H1 (cell line): ENCODE measurements at places on chromosomes 2 and 18.

- no peak for DNase-seq
These were observed 86.3 kb upstream of the LGALSL start for GRCh38 chr2:64367444-64368232.

DNA sequence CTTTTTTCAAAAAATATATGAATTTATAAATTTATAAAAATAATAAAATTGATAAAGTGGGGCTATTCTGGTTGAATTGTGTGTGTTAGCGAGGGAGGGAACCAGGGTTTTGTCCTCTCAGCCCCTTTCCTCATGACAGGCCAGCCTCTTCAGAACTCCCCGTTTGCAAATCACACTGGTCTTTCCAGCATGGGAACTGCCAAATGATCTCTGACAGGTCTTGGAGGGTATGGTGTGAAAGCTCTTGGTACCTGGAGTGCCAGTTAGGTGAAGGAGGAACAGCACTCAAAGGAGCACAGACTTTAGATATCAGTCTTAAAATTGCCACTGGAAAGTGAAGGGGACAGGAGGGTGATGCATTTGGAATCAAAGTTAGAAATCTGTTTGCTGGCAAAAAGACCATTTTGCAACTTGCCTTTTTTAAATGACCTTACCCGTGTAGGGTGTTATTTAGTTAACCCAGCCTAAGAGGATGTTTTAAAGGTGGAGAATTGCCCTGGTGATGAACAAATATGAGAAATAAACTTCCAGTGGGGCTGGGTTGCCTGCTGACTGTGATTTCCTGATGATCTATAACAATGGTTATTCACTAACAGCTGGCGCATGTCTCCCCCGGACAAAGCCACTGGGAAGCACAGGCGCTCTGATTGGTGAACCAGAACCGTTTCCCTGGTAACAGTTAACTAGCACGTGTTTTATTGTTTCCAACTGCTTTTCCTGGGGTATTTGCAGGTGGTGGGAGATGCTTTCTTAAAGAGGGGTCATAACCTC is 85.3 kb upstream of the EFEMP1 start:
- peak; percentile 62 for DNase-seq

GRCh38 chr2:152455738-152456137 is 120.8 kb downstream of the FMNL2 start:
- no peak for DNase-seq

DNA sequence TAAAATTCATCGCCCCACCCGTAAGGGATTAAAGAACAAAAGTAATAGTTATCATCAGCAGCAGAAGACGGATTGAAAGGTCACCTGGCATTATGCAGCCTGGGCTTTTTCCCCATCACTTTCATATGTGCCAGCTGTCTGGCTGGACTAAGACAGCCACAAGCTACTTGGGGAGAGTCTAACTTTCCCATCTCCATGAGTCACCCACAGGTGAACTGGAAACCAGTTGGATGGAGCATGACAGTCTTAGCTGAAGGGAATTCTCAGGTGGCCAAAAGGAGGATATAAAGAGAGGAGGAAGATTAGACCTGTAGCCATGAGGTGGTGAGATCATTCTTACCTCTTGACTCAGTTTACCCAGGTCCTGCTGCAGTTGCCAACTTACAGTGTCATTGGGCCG is 7.0 kb upstream of the FAM178B start:
- DNase-seq = no peak

GRCh38 chr2:26162963-26163362 is 9.9 kb upstream of the GAREM2 start:
- no peak for DNase-seq

DNA sequence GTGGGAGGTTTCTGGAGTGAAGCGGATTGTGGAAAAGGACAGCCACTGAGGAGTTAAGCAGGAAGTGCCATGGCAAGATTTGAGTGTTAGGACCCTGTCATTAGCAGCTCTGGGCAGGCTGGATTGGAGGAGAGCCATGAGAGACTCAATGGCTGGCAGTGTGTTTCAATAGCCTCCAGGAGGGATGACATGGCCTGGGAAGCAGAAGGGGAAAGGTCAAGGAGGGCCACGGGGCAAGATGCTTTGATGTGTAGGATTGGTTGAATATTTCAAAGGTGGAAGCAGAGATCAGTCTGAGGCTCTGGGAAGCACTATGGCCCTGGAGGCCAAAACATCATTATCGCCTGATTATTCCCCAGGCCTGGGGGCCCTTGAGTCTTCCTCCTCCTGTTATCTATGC is 229.0 kb upstream of the HS6ST1 start:
- DNase-seq = no peak

DNA sequence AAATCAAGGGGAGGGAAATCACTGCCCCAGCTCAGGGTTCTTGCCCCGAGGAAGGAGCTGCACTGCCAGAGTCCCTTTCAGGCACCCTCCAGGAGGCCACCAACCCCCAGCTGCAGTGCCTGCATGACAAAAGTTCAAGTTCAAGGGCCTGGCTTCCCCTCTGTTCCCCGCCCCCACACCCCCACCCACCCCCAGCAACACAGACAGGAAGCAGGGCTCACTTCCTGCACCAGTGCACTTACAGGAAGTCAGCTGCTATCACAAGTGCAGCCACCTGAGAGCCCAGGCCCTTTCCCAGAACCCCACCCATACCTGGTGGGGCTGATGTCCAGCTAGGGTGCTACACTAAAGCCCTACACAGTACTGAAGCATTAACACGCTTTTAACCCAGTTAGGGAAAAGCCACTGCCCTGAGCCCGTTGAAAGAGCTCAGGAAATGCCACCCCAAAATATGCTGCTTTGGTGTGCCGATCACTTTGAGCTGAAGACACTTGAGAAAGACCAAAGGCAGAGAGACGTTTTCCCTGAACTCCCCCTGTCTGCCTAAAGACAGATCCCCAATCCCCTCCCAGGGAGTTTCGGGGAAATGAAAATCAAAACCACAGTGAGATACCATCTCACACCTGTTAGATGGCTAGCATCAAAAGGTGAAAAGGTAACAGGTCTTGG is 109.9 kb upstream of the CAB39 start:
- no peak for DNase-seq

DNA sequence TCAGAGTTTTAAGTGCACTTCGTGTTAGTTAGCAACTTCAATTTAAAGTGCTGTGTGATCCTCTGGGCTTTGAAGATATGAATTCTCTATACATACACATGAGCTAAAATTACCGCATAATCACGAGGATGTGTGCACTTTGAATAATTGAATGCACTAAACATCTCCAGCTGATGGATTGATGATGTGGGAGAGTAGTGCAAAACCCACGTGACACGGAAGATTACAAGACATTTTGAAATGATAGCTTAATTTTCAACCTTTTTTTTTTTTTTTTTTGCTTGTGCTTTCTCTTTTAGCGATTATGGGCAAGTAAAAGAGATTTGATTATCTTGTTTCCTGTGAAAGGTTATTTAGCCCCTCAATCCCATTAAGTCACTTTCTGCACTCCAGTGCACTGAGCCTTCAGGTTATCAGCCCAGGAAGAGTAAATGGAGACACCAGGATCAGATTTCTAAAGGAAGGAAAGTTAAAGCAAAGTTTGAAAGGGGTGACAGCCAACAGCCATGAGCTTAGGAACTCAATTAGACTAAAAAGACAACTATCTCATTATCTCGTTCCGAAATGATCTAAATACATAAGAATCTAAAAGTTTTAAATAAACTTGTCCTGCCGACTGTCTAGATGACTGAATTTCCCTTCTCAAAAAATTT is 81.6 kb downstream of the CDK15 start:
- no peak for DNase-seq

GRCh38 chr2:191166111-191166755 is 15.4 kb upstream of the STAT4 start:
- no peak for DNase-seq

DNA sequence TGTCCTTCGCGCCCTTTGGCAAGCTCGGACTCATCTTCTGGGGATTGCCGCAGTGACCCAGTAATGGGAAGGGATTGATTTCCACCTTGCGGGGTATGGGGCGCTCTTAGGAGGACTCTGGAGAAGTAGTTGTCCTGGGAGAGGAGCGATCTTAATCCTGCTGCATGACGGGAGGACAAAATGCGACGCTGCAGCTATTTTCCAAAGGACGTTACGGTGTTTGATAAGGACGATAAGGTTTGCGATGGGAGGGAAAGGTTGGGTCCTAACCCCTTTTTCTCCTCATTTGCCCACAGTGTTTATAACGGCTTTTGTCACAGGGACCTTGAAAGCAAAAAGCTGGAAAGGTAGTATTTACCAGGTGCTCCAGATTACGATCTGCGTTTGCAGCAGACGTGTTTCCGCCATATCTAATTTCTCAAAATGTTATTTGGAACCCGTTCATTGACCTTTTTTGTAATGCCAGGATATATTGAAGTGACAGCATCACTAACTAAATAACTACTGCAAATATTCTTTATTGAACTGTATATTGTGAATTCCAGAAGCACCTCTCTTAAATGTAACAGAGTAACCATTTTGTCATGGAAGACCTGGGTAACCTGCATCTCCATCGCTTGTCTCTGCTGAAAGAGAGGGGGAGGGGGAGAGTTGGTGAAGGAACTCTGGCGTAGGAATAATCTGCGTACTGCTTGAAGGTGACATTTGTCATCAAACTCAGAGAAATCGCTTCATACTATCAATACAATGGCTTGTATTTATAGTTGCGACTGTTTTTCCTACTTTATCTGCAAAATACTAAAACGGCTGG is 590 bp downstream of the MDH1 start:
- no peak for DNase-seq

GRCh38 chr2:12173271-12173942 is 427.0 kb downstream of the LPIN1 start:
- DNase-seq = no peak

DNA sequence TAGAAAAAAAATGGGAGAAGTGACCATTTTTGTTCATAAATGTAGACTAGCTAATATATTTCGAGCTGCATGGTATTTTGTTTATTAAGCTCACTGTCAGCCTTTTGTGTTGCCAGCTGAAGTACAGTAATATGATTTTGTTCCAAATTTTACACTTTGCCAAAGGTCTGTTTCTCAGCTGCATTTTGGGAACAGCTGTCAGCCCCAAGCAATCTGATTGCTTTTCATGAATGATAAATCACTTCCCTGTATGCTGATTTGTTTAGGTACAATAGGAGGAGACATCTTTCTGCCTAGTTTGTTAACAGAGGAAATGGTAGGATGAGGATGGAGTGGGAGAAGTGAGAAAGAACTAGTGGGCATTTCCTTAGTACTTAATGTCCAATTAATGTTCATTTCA is 79.3 kb downstream of the NABP1 start:
- DNase-seq = no peak

DNA sequence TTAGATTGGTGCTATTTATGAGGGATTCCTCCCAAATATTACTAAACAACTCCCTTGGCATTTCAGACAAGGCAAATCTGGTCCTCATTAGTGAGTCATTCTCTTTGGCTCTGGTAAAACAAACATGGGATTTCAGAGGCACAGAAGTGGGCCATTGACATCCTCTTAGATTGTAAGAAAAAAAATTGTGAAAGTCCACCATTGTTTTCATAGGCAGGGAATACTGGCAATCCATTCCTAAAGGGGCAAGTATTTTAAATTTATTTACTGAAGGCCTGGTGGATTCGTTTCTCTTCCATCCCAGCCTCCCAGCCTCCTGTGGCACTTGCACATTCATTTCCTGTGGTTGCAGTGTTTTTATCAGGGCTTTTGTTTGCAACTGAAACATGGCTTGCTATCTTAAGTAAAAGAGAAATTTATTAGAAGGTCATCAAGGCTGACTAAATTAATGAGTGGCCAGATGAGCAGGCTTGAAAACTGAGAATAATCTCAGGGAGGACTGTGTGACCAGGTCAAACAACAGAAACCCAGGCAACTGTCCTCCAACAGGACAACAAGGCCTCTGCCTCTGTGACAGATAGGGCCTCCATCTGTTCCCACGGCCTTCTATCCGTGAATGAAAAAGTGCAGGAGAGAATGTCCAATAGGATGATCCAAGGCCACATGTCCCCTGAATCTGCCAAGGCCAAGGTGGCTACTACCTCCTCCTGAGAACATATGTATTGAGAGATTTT is 23.1 kb upstream of the TNFAIP6 start:
- DNase-seq = no peak

- no peak for DNase-seq
These were observed 1313.2 kb upstream of the NRXN1 start for GRCh38 chr2:52345082-52345481.

DNA sequence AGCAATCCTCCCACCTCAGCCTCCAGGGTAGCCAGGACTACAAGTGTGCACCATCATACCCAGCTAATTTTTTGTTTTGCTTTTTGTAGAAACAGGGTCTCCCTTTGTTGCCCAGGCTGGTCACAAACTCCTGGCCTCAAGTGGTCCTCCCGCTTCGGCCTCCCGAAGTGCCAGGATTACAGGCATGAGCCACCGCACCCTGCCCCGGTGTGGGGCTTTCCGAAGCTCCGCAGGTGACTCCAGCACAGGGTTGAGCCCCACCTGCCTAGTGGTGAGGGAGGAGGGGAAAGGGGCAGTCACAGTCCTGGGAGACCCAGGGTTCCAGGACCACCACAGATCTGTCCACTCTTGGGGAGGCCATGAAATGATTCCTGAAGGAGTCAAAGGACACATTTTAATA is 5.2 kb downstream of the PRLH start:
- no peak for DNase-seq

- no peak for DNase-seq
These were observed 87.9 kb downstream of the ICOS start for GRCh38 chr2:204024503-204024902.
